ENCODE measurements at places on chromosomes 7 and 10.

DNA sequence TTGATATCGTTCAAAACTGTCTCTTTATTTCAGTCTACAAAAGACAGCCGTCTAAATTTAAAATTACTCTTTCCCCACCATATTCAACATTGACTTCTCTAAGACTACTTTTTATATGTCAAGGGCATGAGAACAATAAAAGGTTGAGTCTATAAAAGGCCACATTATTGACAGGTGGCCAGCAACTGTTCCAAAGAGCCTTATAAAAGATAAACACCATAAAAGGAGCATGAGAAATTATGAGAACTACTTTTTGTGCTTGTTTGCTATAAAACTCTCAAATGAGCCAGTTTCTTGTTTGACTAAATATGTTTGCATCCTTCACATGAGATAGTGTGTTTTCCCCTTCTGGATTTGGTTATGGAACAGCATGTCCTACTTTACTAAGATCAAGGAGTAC, 189.2 kb downstream of the THSD7A start:
- DNase-seq: no peak

DNA sequence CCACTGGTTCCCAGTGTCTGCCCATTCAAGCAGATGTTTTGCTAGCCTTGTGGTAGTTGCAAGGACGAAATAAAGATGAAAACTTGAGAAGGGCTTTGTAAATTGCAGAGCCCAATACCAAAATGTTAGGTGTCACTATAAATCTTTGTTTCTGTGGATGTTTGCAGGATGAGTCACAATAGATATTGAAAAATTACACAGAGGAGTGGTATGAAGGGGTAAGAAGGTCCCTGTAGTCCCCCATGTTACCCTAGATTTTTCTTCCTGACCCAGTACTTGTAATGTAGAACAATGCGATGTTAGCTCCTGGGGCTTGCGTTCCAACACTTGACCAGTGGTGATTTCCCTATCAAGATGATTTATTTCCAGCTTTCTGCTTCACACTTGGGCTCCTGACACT, 102.6 kb upstream of the LYZL1 start:
- no peak for DNase-seq

- DNase-seq: no peak
Observed at GRCh38 chr7:47471358-47471703, 110.6 kb downstream of the TNS3 start.

DNA sequence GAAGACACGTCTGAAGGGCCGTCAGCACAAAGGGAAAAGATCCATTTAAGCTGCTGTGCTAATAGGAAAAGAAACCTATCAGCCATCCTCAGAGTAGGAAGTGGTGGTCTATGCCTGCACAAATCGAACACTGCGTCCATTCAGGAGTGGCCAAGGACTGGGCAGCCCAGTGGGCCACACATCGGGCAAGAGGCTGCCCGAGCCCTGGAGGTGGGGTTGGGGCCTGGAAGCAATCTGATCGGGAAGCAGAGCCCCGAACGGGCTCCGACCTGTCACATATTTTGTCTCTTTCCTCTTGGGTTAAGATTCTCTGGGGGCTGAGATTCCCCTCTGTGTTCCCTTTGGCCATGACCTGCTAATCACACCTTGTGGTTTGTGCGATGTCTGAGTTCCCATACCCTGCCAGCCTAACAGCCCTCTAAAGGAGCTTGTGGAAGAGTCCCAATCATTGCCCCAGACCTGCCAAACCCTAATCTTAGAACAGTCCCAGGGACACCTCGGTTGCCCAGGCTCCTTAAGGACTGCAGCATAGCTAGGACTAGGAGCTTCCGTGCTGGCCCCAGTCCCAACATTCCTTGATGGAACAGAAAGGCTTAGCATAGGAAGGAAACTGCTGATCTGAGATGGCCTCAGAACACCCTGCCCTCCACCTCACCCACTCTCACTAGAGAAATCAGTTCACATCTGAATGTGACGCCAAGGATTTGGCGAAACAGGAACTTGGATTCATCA, 77.9 kb upstream of the SAMD8 start:
- DNase-seq: no peak

- DNase-seq: peak; percentile 41
Observed at GRCh38 chr7:81447351-81447952, 322.4 kb downstream of the HGF start.

DNA sequence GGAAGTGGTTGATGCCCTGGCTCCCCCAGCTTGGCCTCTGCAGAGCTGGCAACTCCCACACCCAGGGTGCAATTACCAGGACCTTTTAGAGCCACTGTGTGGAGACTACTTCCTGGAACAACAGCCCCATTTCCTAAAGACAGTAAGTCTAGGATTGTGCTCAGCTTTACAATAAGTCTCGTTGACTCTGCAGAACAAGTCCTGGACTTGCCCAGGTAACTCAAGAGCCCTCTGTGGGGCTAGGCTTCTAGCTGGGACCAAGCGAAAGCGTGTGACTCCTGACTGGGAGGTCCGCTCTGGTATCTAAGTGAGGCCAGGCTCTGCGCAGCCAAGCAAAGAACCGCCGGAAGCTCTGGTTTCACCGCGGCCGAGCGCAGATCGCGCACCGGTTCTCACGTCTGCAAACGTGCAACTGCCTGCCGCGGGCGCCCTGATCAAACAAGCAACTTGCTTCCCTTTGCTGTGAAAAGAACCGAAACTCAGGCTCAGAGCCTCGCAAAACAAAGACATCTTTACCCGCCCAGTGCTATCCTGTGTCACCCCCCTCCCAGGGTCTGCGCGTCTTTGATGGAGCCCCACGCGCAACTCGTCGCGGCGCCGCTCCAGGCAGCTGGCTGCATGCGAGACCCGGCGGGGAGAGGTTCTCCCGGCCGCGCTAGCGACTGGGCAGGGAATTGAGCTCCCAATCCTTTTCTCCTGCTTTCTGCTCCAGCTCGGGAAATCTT, 4.4 kb upstream of the PDLIM1 start:
- no peak for DNase-seq

- DNase-seq: no peak
Observed at GRCh38 chr10:79248341-79249185, 98.7 kb upstream of the PPIF start.

DNA sequence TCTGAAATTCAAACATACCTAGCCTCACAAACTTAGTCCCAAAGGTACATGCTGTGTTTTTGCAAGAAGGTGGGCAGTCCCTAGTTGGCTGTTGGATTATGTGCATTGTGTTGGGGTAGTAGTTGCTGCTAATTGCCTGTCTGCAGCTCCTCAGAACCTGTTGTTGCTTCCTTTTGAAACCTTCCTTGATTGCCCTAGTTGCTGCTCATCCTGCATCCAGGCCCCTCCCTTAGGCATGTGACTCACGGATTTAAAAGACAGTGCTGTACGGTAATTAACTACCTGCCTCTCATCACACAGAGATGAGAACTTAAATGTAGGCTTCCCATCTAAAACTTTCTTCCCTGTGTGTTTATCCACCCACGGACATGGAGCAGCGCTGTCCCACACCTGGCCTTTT, 67.7 kb downstream of the BMPR1A start:
- no peak for DNase-seq

DNA sequence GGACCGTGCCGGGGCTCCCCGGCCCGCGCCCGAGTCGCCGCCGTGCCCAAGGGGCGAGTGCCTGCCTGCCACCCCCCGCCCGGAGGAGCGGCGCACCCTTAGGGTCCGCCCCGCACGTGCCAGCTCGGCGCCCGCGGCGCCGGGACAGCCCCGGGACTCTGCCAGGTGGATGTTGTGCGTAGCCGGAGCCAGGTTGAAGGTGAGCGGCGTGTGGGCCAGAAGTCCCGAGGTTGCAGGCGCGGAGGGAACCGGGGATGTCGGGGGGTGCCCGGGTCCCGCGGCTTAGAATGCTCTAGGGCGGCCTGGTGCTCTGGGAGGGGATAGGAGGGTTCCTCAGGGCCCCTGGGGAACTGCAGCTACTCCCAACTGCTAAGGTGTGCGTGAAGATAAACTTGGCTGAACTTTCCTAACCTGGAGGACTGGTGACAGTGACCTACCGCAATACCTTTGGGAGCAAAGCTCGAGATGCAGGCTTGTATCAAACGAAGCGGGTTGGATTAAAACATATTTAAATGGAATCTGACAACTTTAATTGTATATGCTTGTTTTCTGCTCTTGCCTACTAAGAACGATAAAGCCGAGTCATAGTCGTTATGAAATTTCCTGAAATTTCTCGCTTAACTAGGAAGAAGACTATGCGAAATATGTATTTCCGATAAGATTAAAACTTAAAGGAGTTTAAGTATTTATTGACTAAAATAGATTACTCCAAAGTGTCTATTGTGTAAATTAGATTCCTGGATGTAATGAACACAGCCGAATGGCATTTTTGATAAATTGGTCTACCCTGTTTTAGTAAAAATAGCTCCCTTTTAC, at the start of gene CUX1:
Gene CUX1, plus strand, starts transcription at position 156 of the 816 bp plus-strand sequence. Its CDS starts 14 bp downstream, at position 170.
- DNase-seq: no peak

Measured in HEK293T (cell line).